ENCODE measurements at places on chromosomes 11 and 22.

DNA sequence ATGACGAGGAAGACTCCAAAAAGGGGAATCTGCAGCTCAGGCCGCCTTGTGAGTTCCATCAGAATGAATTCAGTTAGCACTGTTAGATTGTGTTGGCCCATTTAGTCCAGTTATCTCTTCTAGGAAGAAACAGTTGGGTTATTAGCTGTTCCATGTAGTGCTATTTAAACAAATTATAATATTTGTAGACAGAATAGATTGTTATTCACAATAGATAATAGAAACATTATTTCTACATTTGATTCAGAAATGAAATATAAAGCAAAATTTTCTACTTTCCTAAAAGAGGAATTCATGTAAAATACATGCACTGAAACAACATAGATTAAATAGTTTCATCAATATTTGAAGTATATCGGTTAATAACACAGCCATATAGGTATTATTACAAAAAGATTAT lies at the start of gene OR8K5:
TSS of gene OR8K5 (minus strand) at position 101 of the 400 bp plus-strand sequence. CDS start at position 101, 0 bp downstream.
- DNase-seq: no peak

DNA sequence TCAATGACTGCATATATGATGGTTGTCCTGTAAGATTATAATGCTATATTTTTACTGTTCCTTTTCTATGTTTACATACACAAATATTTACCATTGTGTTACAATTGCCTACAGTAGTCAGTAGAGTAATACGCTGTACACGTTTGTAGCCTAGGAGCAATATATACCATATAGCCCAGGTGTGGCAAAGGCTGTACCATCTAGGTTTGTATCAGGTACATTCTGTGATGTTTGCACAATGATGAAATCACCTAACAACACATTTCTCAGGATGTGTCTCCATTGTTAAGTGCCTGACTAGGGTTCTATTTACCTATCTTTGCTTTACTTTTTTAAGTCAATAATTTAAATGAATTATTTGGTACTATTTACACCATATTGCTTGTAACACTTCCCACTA lies 21.9 kb downstream of the PRR5L start:
- no peak for DNase-seq

DNA sequence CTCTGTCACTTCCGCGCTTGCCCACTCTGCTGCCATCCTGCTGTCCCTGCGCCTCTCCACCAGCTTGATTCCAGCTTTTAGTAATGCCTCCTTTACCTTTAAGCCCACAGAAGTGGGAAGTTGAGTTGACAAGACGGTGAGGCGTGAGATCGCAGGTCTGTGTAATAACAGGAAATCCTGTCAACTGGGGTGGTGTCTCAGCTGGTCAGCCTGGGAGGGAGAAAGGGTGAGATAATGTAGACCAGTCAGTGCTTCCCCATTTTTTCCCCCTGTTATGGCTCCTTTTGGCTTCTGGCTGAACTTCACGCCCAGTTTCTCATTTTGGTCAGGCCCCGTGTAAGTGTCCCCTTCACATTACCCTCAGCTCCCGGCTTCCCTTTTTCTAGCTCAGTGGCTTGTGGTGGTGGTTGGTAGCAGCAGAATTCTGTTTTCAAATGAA lies 98.9 kb downstream of the TRAF6 start:
- no peak for DNase-seq

GRCh38 chr11:27392278-27393114 lies 29.5 kb upstream of the CCDC34 start:
- DNase-seq: peak; percentile 19

DNA sequence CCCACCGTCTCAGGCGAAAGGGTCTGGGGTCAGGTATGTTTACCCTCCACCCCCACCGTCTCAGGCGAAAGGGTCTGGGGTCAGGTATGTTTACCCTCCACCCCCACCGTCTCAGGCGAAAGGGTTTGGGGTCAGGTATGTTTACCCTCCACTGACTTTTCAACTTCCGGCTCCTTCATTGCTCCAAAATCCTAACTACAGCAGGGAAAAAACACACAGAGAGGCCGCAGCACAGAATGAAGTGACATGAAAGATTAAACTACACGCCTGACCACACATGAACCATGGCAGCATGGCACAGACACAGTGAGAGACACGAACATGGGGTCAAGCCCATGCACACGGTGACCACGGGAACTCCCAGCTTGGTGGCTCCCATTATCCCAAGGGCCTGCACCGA lies 634.9 kb upstream of the B3GAT1 start:
- no peak for DNase-seq

GRCh38 chr11:116211147-116211546 lies 561.6 kb downstream of the BUD13 start:
- no peak for DNase-seq

GRCh38 chr11:124640666-124641065 lies 18.0 kb downstream of the TBRG1 start:
- peak; percentile 15 for DNase-seq

GRCh38 chr11:91906871-91907624 lies 317.6 kb upstream of the FAT3 start:
- DNase-seq: no peak

DNA sequence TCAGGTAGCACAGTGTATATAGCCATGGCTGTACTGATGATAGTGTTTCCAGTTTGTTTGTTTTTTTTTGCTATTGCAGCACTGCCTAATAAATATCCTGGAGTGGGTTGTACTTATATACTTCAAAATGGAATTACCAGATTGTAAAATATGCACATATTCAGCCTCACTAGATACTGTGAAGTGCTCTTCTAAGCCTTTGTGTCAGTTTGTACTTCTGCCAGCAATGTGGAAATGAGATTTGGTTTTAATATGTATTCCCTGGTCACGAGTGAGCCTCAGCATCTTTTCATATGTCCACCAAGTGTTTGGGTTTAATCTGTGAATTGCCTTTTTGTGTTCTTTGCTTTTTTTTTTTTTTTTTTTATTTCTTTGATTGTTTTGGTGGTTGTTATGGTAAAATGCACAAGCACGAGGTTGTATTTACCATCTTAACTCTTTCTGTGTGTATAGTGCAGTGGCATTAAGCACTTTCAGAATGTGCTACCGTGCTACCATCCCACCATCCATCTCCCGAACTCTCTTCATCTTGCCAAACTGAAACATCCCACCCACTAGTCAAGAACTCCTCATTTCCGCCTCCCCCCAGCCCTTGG lies 34.9 kb downstream of the ST3GAL4 start:
- no peak for DNase-seq

- DNase-seq: peak; percentile 85
Measured at GRCh38 chr22:41822317-41823057, 10.4 kb upstream of the SREBF2 start.

- DNase-seq: no peak
Measured at GRCh38 chr11:63920126-63920938, 3.4 kb upstream of the RCOR2 start.

DNA sequence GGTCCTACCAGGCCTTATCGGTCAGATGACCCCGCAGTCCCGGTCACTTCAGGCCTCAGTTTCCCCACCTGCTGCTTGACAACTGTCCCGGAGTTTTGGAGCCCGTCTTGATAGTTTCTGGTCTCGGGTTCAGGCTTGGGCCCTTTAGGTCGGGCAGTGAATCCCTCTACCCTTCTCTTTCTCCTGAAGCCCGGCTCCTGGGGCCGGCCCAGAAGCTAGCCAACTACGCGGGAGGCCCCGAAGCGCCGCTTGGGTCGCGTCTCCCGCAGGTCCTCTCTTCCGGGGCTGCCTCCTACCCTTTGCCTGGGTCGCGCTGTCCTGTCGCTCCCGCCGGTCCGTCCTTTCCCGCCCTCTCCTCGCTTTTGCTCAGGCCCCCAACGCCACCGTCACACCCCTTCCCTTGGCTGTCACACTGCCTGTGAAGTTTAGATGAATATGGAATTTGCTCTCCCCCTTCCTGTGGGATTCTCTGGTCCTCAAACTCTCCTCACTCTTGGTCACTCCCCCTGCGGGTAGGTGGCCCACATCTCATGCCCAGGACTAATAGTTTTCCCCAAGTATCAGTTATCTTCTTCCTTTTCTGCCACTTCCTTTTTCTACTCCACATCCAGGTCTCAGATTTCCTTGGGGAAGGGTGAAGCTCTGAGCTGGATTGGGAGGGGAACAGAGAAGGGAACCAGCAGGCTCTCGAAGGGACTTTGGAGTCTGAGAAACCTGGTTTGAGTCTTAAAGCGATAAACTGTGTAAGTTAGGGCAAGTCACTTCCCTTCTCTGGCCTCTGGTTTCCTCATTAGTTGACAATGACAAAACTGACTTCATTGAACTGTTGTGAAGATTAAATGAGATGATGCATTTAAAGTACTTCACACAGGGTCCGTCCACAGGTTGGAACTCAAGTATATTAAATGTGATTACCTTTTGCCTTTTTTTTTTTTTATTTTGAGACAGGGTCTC lies 790 bp downstream of the RAB1B start:
- DNase-seq: peak; percentile 34

GRCh38 chr11:7493670-7494069 lies 8.4 kb downstream of the OLFML1 start:
- DNase-seq: no peak

GRCh38 chr11:1151366-1152315 lies 6.1 kb upstream of the MUC5AC start:
- no peak for DNase-seq

- no peak for DNase-seq
Measured at GRCh38 chr11:65636108-65637031, 1.5 kb upstream of the SIPA1 start.

DNA sequence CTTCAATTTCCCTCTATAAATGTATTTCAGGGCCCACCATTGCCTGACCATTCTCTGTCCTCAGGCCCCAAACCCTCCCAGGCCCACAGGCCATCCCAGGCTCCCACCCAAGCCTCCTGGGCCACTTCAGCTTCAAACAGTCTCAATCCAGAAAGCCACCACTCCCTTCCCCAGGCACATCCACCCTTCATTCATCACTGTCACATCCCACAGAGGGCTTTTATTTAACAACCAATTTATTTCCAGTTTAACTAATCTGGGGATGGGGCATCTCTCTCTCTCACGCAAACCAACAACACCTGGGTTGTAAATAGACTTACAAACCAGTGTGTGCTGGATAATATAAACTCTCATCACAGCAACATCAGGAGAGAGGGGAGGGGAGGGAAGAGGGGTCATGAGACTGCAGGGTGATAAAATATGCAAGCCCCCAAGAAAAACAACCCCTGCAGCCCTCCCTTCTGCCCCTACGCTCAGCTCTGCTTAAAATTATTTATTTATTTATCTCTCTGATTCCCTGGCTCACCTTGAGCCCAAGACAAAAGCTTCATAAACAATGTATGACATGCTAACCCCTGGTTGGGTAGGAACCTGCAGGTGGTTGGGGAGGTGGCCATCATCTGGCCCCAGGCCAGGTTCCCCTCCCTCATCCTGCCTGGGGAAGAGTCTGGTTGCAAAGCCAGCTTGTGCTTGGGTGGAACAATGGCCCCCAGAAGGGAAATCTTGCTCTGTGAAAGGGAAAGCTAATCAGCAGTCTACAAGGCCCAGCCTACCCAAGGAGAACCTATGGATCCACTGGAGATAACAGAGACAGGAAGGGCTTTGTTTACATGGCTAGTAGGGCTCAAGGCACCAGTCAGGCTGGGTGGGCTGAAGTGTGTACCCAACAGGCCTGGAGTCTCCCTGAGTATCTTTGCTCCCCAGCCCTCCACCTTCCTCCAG lies 359.2 kb downstream of the BUD13 start:
- no peak for DNase-seq

DNA sequence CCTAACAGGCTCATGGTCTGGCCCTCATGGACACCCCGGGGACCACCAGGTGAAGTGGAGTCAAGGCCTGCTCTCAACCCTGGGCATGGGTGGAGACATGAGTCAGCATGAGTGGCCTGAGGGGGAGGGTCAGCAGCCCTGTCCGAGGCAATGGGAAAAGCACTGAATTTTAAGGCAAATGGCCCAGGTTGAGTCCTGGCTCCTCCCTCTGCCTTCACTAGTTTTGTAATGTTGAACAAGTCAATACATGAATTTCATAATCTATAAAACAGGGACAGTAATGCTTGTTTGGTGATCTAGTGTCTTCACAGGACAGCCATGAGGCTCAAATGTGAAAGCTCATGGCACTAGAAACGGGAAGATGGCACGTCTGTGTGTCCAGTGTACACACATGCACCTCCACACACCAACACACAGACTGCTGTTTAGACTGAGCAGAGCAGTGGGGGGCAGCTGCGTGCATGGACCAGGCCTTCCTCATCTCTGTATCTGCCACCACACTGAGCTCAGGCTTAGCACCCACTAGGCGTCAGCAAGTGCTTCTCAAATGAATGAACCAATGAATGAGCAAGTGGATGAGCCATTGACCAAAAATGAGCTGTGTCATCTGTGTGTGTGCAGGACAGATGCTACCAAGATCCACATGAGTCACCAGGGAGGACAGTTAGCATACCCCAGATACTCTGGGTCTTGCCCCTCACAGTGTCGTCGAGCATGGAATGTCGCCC lies 63.4 kb downstream of the NRXN2 start:
- DNase-seq: peak; percentile 94

Measured in fibroblast of mammary gland (primary cell).